ENCODE measurements at places on chromosomes 3 and 15. TPM values are rescaled to one million over a fixed set of nuclear protein-coding genes. Genes with fewer than 3 reads are reported as not detected.

FOXB1 gene
- total RNA-seq: not detected

PROS1 gene
- 416 TPM for total RNA-seq

MESP2 gene
- not detected for total RNA-seq

INAFM2 gene
- total RNA-seq: 13.8 TPM

GOLGA8R gene
- total RNA-seq: 8.1 TPM

KATNBL1 gene
- 89.2 TPM for total RNA-seq

CHRFAM7A gene
- total RNA-seq: 1.7 TPM

CPNE4 gene
- 0.20 TPM for total RNA-seq

CAPN3 gene
- 16.1 TPM for total RNA-seq
